ENCODE measurements at places on chromosomes 13 and 19.

- DNase-seq, result no peak
Observed at GRCh38 chr19:4537953-4538600, 1.8 kb downstream of the LRG1 start.

DNA sequence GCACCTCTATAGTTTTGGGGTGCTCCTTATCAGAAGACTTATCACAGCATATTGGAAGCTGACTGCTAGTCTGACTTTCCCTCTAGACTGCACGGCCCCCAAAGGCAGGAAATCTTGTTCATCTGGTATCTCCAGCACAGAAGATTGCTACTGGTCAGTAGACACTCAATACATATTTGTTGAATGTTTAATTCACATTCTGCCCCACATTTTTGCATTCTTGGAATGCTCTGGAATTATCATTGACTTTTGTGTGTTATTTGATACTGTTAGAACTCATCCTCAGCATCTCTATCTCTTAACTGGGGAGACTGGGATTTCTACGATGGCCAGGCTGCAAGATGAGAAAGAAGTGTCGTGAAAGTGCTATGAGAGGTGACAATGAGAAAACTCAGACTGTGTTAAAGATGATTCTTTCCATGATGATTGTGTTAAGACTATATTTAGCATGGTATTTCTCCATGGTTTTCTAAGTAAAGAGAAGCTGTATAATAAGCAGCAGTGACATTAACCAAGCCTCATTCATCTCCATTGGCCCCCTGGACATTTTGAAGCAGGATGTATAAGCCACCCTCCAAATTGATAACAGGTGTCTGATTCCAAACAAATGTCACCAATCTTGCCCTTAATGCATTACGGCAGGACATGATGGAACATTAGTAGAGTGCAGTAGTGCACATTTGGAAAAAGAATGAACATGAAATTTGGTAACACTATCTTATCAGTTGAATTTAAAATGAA, 440.9 kb downstream of the RFC3 start:
- DNase-seq, result peak; percentile 4

DNA sequence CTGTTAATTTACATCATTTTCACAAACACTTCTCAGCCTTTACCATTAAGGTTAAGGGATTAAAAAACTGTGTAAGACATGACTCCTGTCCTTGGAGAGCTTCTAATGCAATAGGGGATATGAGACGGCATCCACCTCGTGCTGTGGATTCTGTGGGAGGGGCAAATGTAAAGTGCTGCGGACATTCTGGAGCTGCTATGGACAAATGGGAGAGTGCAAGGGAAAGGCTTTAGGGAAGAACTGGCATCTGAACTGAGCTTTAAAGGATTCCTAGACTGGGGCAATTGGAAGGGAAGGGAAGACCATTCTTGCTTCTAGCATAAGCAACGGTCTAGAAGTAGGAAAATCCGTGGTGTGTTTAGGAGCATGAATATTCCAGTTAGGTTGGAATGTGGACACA, 31.4 kb downstream of the CDADC1 start:
- no peak for DNase-seq

- DNase-seq, result no peak
Observed at GRCh38 chr13:44543369-44543768, 32.8 kb downstream of the TSC22D1 start.

- DNase-seq, result no peak
Observed at GRCh38 chr19:51743405-51743804, 8.3 kb downstream of the FPR1 start.

DNA sequence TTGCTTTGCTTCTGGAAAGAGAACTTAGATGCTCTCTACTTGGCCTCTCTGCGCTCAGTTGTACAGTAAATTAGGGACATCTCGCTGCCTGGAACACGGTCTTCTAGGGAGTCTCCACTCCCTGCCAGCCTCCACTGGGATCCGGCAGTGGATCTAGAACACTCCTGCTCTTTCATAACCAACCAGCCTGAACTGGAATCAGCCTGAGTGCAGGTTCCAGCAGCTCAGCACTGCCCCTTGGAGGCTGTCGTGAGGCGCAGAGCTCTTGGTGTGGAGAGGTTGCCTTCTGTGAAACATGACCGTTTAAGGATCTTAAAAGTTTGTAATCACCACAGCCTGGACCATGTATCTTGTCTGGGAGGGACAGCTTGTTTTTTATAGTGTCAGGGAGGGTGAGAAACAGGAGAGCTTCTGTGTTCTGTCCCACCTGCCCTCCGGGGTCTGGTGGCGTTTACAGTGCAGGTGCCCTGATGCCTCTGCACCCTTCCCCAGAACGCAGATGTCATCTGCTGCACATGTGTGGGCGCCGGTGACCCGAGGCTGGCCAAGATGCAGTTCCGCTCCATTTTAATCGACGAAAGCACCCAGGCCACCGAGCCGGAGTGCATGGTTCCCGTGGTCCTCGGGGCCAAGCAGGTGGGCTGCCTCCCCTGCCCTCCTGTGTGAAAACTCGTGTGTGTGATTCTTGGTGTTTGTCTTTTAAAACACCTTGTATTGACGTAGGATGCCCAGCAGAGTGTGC, 24.8 kb downstream of the UPF1 start:
- no peak for DNase-seq

DNA sequence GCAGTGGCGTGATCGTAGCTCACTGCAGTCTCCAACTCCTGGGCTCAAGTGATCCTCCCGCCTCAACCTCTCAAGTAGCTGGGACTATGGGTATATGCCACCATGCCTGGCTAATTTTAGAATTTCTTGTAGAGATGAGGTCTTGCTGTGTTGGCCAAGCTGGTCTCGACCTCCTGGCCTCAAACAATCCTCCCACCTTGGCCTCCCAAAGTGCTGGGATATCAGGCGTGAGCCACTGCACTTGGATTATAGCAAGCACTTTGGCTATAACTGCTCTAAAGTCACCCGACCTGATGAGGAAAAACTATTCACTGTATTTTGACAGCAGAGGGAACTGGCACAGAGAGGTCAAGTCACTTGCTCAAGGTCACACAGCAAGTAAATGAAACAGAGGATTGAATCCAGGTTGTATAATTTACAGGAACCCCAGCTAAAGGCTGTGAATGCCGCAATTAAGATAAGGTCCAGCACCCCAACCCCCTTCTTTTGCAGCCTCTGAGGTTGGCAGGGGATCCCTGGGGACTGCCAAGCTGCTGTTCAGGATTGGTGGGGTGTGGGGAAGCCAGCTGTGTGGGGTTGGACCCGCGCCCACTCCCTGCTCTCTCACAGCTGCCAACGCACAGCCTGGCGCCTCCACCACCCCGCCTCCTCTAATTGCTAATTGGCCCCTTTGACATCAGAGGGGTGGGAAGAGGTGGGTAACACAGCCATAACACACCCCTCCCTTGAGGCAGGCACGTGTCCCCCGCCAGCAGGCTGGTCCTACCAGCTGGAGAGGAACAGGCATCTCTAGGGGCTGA, 6.0 kb downstream of the TMIGD2 start:
- DNase-seq, result no peak

GRCh38 chr13:52004511-52005170, 6.6 kb downstream of the ATP7B start:
- DNase-seq, result no peak

DNA sequence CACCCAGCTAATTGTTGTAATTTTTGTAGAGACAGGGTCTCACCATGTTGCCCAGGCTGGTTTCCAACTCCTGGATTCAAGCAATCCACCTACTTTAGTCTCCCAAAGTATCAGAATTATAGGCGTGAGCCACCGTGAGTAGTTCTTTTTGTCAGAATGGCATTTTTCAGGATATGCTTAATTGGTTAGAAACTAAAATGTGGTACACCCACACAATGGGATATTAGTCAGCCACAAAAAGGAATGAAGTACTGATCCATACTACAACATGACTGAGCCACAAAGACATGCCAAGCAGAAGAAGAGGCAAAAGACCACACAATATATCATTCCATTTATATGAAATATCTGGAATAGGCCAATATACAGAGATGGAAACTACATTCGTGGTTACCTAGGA, 41.7 kb upstream of the MAP3K10 start:
- DNase-seq, result no peak

DNA sequence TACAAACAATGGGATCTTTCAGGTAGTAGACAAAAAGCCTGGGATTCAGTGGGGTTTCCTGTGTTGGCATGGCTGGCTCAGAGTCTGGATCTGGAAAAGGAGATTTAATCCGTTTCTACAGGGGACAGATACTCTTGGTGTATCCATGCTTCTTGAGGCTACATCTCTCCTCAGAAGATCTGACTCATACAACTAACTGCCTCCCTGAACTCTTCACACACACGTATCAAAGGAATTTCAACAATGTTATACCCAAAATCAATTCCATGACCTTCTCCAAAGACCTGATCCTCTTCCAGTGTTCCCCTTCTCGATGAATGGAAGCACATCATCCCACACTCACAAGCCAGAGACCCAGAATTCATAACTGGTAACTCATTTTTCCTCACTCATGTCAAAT, 435.3 kb upstream of the NBEA start:
- no peak for DNase-seq

DNA sequence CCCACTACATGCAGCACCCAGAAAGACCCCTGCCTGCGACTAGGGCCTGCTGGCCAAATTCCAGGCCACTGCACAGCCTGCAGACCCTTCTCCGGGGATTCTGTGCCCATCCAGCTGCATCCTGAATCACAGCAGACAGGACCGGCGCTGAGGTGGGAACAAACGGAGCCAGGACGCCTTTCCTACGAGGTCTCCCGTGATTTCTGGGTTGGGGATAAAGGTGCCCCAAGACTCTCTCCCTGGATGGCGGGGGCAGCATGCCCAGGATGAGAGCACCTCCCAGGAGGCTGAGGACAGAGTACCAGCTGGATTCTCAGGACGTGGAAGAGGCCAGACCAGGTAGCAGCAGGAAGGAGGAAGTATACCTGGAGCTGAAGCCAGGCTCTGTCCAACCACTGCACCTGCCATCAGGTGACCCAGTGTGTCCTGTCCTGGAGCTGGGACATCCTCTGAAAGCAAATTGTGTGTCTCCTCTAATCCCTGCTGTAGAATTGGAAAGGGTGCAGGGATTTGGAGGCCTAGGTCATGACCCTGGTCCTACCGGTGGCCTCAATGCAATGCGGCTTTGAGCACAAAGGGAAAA, 3.4 kb upstream of the FUT5 start:
- DNase-seq, result no peak

GRCh38 chr19:5990289-5990797, 12.4 kb upstream of the RANBP3 start:
- no peak for DNase-seq

- DNase-seq, result no peak
Observed at GRCh38 chr13:20700288-20700687, 3.2 kb upstream of the IL17D start.

- DNase-seq, result no peak
Observed at GRCh38 chr19:49846408-49846807, 4.6 kb upstream of the PTOV1 start.

DNA sequence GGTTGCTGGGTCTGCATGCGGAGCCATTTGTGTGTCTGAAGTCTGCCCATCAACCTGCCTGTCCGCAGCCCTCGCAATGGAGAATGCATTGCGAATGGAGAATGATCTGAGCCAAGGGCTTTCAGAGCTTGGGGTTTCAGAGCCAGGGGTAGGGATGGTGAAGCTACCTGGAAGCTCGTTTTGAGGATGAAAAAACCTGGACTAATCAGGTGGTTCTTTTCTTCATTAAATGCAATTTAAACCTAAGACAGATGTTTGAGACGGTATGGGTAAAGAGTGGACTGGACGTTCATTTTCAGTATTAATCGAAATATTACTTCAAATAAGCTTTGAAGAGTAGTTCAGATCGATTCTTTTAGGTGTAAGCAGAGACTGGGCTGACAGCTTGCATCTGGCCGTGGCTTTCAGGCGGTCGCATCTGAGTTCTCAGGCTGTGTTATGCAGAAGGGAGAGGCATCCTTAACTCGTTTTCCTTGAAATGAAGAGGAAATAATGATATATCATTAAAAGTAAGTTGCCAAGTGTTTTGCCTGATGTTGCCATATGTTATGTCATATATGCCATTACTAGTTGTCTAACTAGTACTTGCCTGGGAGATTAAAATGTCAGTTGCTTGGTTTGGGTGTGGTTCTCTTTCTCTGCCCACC, 801 bp downstream of the MCF2L start:
- no peak for DNase-seq

DNA sequence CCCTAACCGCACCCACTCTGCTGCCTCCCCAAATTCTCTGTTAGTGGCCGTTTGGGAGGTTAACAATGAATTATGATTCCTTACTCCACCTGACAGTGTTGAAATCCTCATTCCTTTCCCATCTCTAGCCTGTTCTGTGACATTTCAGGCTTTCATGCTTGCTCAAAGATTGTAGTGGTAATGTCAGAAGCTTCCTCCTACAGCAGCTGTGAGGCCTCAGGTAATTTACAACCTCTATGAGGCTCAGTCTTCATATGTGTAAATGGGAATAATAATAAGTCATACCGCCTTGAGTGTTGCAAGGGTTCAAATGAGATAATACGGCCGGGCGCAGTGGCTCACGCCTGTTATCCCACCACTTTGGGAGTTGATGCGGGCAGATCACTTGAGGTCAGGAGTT, 977 bp upstream of the SLC1A5 start:
- no peak for DNase-seq

DNA sequence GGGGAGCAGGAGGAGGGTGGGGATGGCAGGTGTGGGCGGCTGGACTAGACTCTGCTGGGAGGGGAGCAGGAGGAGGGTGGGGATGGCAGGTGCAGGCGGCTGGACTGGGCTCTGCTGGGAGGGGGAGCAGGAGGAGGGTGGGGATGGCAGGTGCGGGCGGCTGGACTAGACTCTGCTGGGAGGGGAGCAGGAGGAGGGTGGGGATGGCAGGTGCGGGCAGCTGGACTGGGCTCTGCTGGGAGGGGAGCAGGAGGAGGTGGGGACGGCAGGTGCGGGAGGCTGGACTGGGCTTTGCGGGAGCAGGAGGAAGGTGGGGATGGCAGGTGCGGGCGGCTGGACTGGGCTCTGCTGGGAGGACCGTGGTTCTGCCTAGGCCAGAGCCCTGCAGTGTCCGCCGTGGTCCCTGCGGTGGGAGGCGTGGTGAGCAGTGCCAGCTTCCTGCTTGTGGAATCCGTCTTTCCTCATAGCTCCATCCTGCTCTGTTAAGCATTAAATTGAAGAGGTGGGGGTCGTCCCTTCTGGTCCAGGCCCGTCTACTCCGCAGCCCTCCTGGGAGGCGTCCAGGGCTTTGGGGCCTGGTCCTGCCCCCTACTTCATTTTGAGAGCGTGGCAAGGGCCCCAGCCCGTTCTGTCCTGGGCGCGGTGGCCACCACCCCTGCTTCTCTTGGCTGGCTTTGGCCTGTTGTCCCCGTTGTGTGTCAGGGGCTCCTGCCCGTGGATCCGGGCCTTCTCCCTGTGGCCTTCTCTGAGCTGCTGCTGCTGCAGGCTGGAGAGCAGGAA, 4.7 kb downstream of the SPPL2B start:
- DNase-seq, result no peak

- no peak for DNase-seq
Observed at GRCh38 chr13:40337651-40338050, 328.8 kb downstream of the FOXO1 start.

All from HS-27A (cell line).